ENCODE measurements at places on chromosomes 11 and 22.

GRCh38 chr22:20000246-20001081 is 16.2 kb downstream of the ARVCF start:
- DNase-seq: no peak

GRCh38 chr22:46914481-46914880 is 152.0 kb downstream of the TBC1D22A start:
- no peak for DNase-seq

DNA sequence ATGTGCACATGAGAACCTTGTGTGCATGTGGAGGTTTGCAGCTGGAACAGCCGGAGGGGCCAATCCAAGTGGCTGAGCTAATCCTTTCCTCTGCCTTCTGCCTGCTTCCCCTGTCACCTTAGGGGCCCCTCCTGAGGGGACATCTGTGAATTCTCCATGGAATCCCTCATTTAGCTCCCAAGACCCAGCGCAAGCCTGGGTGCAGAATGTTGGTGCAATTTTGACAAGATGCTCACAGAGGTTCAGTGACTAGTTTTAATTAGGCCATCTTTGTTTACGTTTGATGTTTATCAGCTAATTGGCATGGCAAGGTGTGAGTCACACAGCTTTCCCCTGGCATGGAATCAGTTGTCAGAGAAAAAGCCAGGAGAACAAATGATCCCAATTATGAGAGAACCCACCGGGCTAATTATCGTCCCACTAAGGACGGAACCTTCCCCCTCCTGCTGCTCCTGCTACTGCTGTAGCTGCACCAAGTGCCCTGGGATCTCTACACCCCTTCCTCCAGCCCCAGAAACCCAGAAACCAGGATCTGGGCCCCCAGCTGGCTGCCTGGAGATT is 63.6 kb upstream of the PAX6 start:
- no peak for DNase-seq

DNA sequence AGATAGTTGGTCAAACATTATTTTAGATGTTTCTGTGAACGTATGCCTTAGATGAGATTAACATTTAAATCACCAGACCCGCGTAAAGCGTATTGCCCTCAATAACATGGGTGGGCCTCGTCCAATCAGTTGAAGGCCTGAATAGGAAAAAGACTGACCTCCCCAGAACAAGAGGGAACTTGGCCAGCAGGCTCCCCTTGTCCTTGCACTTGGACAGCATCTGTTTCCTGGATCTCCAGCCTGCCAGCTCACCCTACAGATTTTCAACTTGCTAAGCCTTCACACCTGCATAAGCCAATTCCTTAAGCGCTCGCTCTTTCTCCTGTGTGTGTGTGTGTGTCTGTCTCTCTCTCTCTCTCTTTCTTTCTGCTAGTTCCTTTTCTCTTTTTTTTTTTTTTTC is 8.2 kb downstream of the TOM1 start:
- no peak for DNase-seq

GRCh38 chr11:33828604-33829429 is 54.5 kb upstream of the FBXO3 start:
- no peak for DNase-seq

DNA sequence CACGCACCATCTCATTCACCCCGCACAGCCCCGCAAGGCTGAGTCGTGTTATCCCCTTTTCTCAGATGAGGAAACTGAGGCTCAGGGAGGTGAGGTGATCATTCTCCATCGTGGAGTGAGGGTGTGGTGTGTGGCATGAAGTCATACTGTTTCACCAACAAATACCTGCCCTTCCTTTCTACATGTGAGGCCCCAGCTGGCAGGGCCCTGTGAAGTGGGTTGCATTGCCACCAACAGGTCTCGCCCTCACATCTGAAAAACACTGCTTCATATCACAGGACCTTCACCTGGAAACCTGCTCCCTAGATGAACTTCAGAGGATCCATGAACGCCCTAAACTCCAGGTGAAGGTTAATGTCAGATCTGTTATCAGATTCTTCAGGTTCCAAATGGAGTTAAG is 4.3 kb downstream of the SSTR3 start:
- DNase-seq: no peak

DNA sequence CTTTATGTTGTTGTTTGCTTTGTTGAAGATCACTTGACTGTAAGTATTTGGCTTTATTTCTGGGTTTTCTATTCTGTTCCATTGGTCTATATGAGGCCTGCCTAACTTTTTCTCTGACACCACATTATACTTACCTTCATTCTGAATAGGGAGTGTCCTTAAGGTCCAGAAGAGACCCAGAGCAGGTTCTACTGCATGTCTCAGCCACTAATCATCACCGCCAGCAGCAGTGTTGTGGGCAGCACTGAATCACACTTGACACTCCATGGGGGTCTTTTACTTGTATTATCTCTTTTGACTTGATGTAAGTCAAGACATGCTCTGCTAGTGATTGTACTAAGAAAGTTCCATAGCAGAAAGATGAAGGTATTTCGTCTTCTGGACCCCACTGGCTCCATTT is 274.9 kb downstream of the TENM4 start:
- no peak for DNase-seq

- DNase-seq: no peak
Observed at GRCh38 chr11:115257270-115257669, 246.9 kb downstream of the CADM1 start.

- no peak for DNase-seq
Observed at GRCh38 chr22:45891996-45892621, 84.9 kb downstream of the WNT7B start.

- DNase-seq: no peak
Observed at GRCh38 chr22:31957970-31958594, 13.7 kb downstream of the YWHAH start.

- DNase-seq: no peak
Observed at GRCh38 chr11:44033411-44033850, 14.3 kb upstream of the ACCSL start.

DNA sequence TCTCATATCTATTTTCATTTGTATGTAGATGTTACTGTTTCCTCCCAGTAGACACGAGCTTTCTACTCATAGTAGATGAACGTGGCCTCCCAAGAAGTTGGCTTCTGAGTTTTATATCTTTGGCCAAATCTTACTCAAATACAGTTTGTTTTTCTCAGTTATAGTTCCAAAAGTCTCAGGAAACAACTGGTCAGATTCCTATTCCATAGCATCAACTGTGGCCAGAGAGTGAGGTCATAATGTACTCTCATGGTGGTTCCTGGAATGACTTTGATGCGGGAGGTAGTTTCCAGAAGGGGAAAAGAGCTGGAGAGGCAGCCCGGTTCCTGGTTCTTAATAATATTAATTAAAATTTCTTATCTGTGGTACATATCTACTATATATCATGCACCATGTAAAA is 77.3 kb downstream of the SLC17A6 start:
- no peak for DNase-seq

GRCh38 chr11:119315131-119316015 is 1.6 kb downstream of the MCAM start:
- peak; percentile 58 for DNase-seq

GRCh38 chr11:92870196-92870832 is 99.1 kb upstream of the MTNR1B start:
- no peak for DNase-seq

GRCh38 chr22:30875481-30876215 is 92.9 kb downstream of the MORC2 start:
- DNase-seq: no peak

GRCh38 chr11:85854557-85855340 is 434 bp upstream of the CCDC83 start:
- peak; percentile 92 for DNase-seq

- no peak for DNase-seq
Observed at GRCh38 chr11:6817694-6818093, 18.2 kb upstream of the OR6A2 start.

GRCh38 chr11:92764128-92764527 is 205.3 kb upstream of the MTNR1B start:
- DNase-seq: no peak

- no peak for DNase-seq
Observed at GRCh38 chr22:17878941-17879340, 104.7 kb upstream of the BID start.

DNA sequence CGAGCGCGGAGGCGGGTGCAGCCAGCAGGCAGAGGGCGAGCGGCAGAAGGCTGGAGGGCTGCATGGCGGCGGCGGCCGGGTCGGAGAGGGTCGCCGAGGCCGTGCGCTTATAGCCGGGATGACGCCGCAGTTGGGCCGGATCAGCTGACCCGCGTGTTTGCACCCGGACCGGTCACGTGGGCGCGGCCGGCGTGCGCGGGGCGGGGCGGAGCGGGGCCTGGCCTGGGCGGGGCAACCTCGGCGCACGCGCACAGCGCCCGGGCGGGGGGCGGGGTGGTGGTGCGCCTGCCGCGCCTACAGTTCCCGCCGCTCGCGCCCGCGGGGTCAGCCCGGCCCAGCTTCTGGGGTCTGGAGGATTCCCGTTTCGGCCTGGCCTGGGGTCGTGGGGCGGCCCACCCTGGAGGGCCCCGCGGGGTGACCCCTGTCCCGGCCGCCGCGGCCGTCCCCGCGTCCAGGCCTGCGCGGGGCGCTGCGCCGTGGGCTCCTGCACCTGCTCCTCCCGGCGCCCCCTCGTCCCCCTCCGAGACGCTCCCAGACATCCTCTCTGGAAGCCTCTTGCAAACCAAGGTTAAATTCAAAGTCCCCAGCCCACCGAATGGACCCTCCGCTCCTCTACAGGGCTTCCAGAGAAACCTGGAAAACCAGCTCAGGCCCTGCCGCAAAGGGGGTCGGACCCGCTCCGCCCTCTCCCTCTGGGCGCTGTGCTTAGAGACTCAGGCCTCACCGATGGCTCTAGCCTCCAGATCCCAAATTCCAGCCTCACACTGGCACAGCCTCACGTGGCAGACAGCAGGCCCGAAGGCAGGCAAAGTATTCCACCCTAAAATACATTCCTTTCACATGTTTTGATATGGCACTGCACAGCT is at the start of gene CTSD:
TSS of gene CTSD (minus strand) at position 132 of the 866 bp plus-strand sequence. CDS start at position 64, 68 bp downstream.
- peak; percentile 86 for DNase-seq

GRCh38 chr11:61539831-61540357 is 31.3 kb downstream of the LRRC10B start:
- no peak for DNase-seq

- DNase-seq: no peak
Observed at GRCh38 chr11:28713850-28714249, 605.7 kb downstream of the METTL15 start.

- no peak for DNase-seq
Observed at GRCh38 chr11:65211293-65212105, 29.8 kb downstream of the CAPN1 start.

- no peak for DNase-seq
Observed at GRCh38 chr11:30017445-30017895, 640 bp upstream of the KCNA4 start.

DNA sequence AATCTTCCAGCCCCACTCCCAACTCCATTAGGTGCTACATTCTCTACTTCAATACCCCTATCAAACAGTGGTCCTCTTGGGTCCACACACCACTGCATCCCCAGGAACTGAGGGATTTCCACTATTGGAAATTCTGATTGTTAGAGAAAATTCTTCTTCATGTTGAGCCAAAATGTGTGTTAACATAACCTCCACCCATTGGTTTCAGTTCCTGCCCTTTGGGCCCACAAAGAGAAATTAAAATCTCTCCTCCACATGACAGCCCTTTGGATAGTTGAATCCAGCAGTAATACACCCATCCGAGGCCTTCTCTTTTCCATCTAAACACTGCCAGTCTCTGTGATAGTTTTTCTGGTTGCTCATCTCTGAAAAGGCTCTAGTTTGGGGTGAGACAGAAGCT is 2.1 kb downstream of the VSIG2 start:
- no peak for DNase-seq

DNA sequence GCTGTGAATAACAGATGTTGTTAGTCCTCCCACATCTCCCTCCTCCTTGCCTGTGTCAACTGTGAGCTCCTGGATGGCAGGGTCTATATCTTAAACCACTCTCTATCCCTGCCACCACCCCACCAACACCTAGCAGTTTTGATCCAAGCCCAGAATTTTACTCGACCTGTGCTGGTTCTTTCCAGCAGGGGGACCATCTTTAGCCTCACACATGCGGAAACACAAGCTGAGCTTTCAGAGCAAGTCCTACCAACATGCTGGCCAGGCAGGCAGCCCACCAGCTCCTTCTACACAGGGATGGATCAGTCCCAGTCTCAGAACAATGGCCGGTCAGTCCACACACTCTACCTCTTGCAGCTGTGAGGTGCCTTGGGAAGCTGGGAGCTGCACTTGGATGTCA is 231.5 kb downstream of the NXPE2 start:
- DNase-seq: no peak

- DNase-seq: no peak
Observed at GRCh38 chr11:2160736-2161259, at the start of gene INS. Gene INS (minus strand): TSS chr11:2161209. CDS start chr11:2160971, 238 bp downstream.

DNA sequence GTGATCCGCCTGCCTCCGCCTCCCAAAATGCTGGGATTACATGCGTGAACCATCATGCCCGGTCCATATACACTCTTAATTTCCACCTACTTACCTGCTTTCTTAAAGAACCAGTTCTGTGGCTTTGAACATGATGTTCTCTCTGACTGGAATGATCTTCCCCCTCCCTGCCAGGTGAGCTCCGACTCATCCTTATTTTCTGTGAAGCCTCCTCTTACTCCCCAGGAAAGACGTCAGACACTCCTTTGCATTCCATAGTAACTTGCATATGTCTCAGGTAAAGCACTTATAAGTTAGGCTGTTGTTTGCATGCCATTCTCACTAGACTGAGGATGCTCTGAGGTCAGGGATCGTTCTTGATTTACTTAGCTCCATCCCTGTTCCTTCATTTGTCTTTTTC is 91.8 kb upstream of the RAB1B start:
- DNase-seq: no peak

DNA sequence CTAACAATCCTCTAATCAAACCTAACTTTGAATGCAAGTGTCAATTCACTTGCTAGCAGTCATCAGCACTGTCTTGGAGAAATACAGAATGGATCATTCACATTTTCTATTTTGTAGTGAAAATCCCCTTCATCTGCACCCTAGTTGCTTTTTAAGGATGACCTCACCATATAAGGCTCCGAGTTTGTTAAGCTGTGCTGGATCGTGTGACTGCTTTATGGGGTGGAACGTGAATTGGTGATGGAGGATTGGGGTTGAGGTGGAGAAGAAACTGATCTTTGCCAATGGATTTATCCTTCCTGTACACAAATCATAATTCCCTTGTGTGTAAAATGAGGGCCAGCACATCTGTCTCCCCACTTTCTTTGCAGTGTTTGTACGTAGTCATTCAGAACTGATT is 85.6 kb upstream of the TBCEL start:
- DNase-seq: no peak

GRCh38 chr11:78034623-78035022 is 11.5 kb upstream of the KCTD14 start:
- DNase-seq: no peak
